Endothelial cell (in vitro differentiated cells): ENCODE measurements at places on chromosomes 6 and 20.

DNA sequence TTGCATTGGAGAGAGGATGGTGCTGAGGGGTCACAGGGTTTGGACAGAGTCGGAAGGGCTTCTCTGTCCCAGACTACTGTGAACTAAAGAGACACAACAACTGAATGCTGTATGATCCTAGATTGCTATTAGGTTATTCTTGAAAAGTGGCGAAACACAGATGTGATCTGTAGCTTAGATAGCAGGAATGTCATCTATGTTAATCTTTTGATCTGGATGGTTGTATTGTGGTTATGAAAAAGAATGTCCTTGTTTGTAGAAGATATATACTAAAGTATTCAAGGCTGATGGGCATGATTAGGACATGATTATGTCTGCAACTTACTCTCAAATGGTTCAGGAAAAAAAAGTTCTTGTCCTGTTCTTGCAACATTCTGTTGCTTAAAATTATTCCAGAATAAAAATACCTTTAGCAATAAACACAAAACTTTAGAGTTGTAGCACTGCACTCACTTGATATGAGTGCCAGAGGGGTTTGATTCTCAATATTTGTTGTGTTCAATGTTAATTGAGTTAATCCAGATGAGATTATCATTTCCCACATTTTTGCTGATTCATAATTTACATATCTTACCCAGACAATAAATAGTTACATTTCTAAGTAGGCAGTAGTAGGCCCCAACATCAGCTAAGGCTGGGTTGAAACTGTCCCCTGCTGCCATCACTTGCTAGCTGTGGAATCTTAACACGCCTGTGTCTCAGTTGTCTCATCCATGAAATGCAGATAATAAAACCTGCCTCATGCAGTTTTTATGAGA, 645.2 kb downstream of the KIF16B start:
- H3K4me1 ChIP-seq, result peaks cover 9% of the 10 kb centered on the region
- H3K36me3 ChIP-seq, result no peaks in the 10 kb centered on the region
- H3K27ac ChIP-seq, result no peak overlapping the region
- no peak for DNase-seq
- no peak overlapping the region for H3K4me3 ChIP-seq

- H3K27me3 ChIP-seq, result no peaks in the 10 kb centered on the region
- H3K4me3 ChIP-seq, result no peak overlapping the region
- no peak for DNase-seq
- H3K4me1 ChIP-seq, result no peaks in the 10 kb centered on the region
Observed at GRCh38 chr20:8002056-8002455, 17.5 kb downstream of the TMX4 start.

DNA sequence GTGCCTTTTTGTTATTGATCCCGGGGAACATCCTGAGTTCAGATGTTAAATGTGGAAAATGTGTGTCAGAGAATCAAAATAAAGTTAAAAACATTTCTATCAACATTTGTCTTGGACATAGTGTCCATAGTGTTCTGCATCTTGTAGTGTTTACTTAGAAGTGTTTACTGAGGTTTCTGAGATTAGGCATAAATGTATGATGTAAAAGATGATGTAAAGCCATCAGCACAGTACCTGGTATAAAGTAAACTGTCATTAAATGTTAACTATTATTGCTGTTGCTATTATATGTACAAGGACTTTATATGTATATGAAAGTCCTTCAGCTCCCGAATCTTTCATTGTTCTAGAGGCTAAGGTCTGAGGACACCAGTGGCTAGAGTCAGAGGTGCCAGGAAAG, 28.2 kb upstream of the VEGFA start:
- no peak overlapping the region for H3K4me3 ChIP-seq
- DNase-seq, result no peak
- H3K36me3 ChIP-seq, result peaks cover 3% of the 10 kb centered on the region
- peaks cover 7% of the 10 kb centered on the region for H3K4me1 ChIP-seq
- H3K27ac ChIP-seq, result no peak overlapping the region
- H3K27me3 ChIP-seq, result peaks cover 7% of the 10 kb centered on the region

- no peak for DNase-seq
- peaks cover 2% of the 10 kb centered on the region for H3K27me3 ChIP-seq
- H3K4me3 ChIP-seq, result no peak overlapping the region
- no peak overlapping the region for H3K27ac ChIP-seq
- peaks cover 18% of the 10 kb centered on the region for H3K4me1 ChIP-seq
- H3K36me3 ChIP-seq, result no peaks in the 10 kb centered on the region
Observed at GRCh38 chr6:87375315-87375714, 30.7 kb downstream of the C6orf163 start.

- DNase-seq, result no peak
- peaks cover 99% of the 10 kb centered on the region for H3K36me3 ChIP-seq
- peak overlapping the region; percentile 30 for H3K27ac ChIP-seq
Observed at GRCh38 chr20:49283703-49284625, 6.1 kb upstream of the ZNFX1 start.

DNA sequence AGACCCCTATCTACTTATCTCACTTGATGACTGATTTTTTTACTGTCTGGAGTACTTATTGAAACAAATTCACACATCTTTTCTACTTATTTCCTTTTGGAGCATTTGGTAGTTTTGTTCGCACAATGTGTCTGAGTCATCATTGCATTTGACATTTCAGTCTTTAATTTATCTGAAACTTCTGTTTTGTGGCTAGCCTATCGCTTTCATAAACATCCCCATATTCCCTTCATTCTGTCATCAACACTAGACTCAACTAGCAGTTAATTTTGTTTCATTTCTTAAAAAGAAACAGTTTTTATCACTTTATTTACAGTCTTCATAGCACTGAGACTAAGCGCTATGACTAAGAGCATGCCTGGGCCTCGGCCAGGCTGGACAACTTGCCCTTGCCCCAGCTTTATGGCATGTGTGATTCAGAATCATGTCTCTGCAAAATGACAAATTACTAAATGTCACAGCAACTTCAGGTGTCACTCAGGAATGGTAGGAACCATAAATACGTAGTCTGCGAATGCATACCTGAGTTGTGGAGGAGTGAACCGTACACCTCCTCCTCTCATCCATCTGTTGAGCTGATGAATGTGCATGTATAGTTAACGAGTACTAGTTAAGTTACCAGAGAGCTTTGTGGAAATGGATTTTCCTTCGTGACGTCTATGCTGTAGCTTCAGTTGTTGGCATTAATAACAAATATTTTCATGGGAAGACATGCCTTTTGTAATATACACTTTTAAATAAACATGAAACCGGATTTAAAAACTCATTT, 16.2 kb downstream of the L3MBTL3 start:
- H3K4me1 ChIP-seq, result no peaks in the 10 kb centered on the region
- no peak overlapping the region for H3K27ac ChIP-seq
- H3K4me3 ChIP-seq, result no peak overlapping the region

DNA sequence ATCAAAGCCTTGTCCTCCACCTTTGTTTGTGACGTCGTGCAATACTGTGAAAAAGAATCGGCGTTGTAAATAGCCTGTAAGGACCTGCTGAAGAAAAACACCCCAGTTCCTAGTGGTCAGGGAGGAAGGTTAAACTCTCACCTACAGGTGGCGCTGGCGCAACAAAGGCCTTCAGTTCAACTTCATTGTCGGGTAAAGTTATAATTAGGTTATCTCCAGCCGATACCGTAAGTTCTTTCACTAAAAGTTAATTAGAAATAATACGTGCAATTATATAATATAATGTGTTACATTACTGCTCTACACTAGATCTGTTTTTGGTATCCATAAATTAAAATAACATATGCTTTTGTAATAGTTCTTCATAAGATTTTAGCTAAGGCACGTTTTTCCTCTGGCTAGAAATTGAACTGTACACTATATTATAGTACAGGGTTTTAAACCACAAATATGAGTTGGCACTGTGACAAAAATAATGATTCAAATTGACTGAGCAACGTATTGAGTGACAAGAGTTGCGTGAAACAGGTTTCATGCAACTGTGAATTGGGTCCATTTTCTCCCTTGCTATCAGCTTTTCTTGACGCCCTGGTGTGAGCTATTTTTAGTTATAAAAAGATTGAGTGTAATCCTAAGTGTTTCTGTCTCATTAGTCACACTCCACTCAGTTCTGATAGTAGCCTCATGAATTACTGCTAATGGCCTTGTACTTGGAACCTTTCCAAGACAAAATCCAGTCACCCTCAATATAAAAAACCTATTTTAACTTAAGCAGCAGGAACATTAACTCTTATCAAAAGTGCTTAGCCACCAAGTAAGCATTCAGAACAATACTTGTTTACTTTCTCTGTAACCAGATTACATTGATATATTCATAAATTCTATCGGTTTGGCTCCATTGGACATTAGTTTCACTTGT, 62.3 kb downstream of the KIAA0319 start:
- DNase-seq, result peak; percentile 73
- H3K36me3 ChIP-seq, result no peaks in the 10 kb centered on the region
- peaks cover 4% of the 10 kb centered on the region for H3K27me3 ChIP-seq
- no peak overlapping the region for H3K4me3 ChIP-seq
- no peak overlapping the region for H3K27ac ChIP-seq

- DNase-seq, result no peak
- H3K4me1 ChIP-seq, result no peaks in the 10 kb centered on the region
- no peak overlapping the region for H3K4me3 ChIP-seq
- H3K36me3 ChIP-seq, result peaks cover 7% of the 10 kb centered on the region
Observed at GRCh38 chr6:101290346-101290745, 103.2 kb upstream of the GRIK2 start.

DNA sequence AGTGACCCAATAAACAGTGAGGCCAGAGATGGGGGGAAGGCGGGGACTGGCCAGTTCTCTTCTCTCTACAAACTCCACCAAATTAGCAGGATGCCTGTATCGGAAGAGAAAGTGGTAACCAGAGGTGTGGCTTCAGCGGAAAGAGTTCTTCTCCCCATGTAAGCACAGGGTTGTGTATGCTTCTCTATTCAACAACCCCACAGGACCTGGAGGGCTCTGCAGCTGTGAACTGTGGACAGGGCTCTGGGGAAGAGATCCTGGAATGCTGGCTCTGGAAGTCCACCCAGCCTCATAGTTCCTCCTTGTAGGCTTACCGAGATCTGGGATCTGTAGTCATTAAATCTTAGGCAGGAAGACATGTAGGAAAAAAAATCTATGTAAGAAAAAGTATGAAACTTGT, 186.2 kb downstream of the FOXC1 start:
- peaks cover 1% of the 10 kb centered on the region for H3K27me3 ChIP-seq
- H3K27ac ChIP-seq, result peak overlapping the region; percentile 53

DNA sequence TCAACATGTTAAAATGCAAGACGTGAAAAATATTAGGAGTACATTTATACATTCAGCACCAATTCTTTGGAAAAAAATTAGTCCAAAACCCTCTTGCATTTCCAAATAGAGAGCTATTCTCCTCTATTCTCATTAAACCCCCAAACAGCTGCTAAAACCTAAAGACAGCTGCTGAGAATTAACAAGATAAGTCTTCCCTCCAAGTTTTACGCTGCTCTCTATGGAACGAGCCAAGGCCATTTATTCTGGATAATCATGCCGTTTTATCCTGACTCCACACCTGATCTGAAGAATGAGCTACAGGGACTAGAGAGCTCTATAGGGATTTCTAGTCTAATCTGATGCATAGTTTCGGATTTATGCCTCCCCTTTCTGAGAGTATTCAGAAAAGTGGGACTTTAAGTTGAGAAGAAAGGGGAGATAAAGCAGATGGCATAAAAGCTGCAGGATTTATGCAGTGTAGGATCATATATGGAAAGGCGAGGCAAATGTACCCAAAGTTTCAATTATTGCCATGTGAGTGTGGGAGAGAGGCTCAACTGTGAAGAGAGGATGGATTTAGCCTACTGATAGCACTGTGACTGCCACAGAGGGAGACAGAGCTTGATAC, 64.7 kb upstream of the HS3ST5 start:
- no peak for DNase-seq
- H3K4me3 ChIP-seq, result no peak overlapping the region
- H3K27me3 ChIP-seq, result no peaks in the 10 kb centered on the region
- H3K4me1 ChIP-seq, result no peaks in the 10 kb centered on the region
- no peaks in the 10 kb centered on the region for H3K36me3 ChIP-seq

DNA sequence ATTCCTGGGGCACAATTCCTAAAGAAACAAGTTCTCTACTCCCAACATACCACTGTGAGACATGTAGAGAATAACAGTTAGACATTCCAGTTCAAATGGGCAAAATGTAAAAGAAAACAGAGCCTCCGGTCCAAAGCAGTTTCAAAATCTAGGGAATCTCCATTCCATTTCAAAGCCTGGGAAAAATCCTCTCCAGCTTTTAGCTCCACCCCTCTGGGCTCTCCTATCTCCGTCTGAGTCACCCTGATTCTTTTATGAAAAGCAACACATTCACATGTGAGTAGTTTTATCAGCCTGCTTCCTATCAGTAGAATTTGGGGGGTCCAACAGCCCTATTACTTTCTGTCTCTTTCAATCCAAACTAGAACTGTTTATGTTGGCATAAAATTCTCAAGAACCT, 3.7 kb downstream of the CSNK2A1 start:
- H3K27ac ChIP-seq, result no peak overlapping the region
- H3K4me1 ChIP-seq, result peaks cover 26% of the 10 kb centered on the region
- peaks cover 2% of the 10 kb centered on the region for H3K27me3 ChIP-seq

DNA sequence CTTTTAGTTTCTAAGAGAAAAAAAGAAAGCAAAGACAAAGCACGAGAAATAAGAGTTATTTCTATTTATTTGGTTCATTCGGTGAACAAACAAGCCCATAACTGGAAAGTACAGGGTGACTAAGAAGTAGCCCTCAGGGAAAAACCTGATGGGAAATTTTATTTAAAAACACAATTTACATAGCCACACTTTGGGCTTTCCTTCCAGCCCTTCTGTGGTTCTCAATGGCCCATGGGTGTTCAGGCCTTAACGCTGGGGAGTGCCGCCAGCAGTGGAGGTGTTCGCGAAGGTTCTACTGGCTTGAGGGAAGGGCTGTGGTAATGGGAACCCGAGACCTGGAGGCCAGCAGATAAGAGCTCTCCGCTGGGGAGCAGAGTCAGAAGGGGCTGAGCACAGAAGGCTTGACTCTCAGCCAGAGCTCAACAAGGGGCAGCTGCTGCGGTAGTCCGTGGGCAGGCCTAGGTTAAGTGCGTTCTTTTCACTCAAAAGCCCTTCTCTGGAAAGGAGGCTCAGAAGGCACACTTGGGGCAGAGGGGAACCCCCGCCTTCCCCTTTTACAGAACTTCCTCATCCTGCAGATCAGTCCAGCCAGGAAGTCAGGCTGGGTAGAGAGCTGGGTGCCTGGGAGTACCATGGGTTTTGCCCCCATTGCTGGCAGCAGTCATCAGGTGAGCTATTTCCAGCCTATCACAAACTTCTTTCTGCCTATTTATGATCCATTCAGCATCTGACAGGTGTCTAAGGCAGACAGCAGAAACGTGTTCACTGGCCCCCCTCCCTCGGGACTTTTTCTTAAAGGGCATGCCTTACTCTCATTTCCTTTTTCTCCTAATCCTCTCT, 8.8 kb upstream of the CD83 start:
- H3K36me3 ChIP-seq, result peaks cover 12% of the 10 kb centered on the region
- H3K4me3 ChIP-seq, result no peak overlapping the region
- no peak overlapping the region for H3K27ac ChIP-seq
- peaks cover 3% of the 10 kb centered on the region for H3K27me3 ChIP-seq
- no peak for DNase-seq

- no peak overlapping the region for H3K4me3 ChIP-seq
- no peaks in the 10 kb centered on the region for H3K4me1 ChIP-seq
- H3K27ac ChIP-seq, result no peak overlapping the region
- no peak for DNase-seq
- H3K36me3 ChIP-seq, result no peaks in the 10 kb centered on the region
Observed at GRCh38 chr6:160756871-160757270, 54.8 kb downstream of the PLG start.
